ENCODE measurements at places on chromosomes 3 and 15.

DNA sequence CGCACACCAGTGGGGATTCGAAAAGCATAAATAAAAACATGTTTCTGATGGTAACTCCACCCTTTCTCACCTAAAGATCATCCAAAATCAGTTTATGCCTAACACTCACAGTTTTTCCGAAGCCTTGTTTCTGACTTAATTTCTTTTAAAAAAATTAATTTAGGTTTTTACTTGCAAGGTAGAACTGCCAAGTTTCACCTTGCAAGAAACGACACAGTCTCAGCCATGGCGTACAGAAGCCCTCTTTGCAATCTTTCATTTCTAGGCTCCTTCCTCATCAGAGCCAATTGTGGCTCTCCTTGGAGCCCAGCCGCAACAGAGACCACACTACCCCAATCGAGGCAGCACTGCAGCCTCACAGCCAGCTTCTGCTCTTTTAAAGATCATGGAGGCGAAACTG is 31.0 kb upstream of the FEZF2 start:
- no peak for DNase-seq

GRCh38 chr15:40463886-40464545 is 6.8 kb upstream of the CHST14 start:
- DNase-seq, result no peak

DNA sequence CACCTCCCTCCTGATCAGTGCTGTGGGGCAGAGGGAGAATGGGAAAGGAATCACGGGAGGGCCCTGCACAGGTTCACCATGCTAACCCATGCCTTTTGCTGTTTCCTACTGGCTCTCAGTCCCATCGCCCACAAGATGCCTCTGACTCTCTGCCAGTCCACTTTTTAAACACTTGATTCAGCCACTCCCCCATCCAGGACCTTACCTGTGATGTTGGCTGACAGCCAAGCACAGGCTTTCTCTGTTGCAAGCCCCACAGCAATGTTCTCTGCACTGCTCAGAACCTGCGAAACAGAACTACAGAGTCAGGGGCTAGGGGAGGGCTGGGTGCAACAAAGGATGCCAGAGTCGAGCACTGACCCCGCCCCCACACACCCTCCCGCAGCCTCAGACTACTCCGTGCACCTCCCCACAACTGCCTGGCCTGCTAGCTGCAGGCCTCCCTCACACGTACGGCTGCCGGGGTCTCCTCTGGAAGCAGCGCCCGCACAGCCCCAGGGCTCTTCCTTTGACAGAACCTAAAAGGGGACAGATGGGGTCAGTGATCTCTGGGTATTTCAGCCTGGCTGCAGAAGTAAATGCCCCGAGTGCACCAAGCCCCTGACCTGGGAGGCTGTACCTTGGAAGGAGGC is 9.1 kb downstream of the CDAN1 start:
- no peak for DNase-seq

- DNase-seq, result no peak
Observed at GRCh38 chr15:88395872-88396781, 71.1 kb downstream of the MRPL46 start.

- no peak for DNase-seq
Observed at GRCh38 chr3:64176461-64176996, 48.7 kb downstream of the PRICKLE2 start.

DNA sequence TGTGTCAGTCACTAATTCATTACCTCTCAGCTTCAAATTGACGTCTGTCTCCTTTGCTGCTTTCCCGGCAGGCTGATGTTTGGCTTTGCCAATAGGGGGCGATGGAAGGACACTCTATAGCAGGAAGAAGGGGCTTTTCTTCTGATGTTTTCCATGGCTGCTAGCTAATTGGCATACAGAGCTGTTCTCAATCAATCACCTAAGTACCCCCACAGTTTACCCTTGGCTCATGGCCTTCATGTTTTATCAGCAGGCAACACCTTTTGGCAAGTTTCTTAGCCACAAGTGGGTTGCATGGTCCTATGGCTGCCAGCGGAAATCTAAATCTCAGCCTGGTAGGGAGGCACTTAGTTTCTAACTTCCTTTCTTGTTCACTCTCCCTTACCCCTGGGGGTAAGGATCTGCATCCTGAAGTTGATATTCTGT is 45.0 kb downstream of the ESYT3 start:
- DNase-seq, result no peak

GRCh38 chr3:14379843-14380242 is 22.6 kb upstream of the SLC6A6 start:
- DNase-seq, result no peak

- DNase-seq, result no peak
Observed at GRCh38 chr15:40437752-40438687, 2.7 kb upstream of the BAHD1 start.

DNA sequence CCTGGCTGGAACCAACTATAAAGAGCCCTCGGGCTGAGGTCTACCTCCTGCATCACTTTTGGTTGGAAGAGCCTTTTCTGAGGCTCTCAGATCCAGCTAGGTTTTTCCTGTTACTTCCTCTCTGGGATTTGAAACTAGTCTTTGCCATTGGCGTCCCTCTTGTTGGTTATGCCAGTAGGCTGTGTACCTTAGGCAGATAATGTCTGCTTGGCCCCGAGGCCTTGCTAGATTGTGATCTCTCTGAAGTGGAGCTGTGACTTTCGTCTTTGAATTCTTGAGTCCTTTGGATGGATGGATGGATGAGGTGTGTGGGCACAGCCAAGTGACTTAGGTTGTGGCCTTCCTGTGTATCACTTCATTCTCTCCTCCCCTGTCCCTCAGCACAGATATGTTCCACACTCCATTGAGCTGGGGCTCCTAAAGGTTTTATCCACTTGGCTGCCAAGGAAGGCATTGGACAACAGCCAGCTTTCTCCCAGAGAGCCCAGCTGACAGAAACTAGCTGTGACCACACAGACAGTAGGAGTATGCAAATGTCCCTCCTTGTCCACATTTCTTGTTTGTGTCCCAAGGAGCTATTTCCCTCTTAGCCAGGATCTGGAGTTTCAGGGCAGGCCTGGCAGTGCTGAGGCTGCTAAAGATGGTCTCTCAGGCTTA is 7.9 kb upstream of the DNAJC17 start:
- DNase-seq, result no peak

GRCh38 chr15:83318036-83318435 is 33.6 kb upstream of the BNC1 start:
- DNase-seq, result no peak

DNA sequence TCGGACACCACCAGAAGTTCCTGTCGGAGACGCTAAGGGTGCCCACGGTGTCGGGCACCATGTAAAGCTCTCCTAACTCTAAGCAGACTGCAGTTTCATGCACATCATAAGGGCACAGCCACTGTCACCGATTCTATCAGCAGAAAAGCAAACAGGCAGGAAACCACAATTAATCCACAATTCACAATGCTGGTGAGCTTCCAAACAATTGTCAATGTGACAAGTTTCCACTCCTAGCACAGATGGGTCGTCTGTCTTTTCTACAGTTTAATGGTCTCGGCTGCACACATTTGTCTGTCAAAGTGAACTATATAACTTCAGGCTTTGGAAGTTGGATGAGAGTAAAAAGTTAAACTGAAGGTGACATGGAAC is 8.8 kb upstream of the OCA2 start:
- DNase-seq, result no peak

- no peak for DNase-seq
Observed at GRCh38 chr15:79451361-79451999, 19.3 kb downstream of the MINAR1 start.

DNA sequence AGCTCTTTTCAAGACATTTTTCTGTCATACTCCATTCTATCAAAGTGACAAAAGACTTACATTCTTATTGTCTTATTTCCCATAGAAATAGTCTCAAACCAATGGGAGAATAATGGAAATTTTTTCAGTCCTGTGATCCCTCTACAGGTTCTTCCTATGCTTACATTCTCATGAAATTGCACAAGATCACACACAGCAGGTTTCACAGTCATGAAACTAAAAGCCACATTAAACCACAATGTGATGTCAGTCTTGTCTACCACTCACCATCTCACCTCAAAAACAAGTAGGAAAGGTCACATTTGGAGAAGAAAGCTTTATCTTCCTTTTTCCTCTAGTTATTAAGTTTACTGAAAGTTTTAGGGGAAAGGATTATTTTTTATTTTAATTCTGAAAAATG is 161.0 kb upstream of the RORA start:
- no peak for DNase-seq

DNA sequence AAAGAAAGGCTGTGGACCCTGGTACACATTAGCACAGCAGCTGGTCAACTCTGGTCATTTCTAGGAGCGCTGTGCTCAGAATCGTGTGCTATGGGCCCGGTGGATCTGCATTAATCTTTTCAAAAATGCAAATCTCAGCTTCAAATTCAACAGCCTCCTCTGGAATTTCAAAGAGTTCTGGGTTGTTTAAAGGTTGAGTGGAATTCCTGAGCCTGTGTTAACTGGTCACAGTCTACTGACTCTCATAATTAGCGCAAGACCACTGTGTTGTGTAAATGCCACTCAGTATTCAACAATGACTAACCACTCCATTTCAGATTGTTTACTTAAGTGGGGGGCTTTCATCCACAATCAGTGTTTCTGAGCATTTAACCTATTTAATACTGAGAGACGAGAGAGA is 2.7 kb upstream of the ARNT2 start:
- DNase-seq, result no peak

- no peak for DNase-seq
Observed at GRCh38 chr3:172356427-172356826, 91.8 kb downstream of the GHSR start.

- peak; percentile 48 for DNase-seq
Observed at GRCh38 chr3:12444582-12445471, 39.5 kb upstream of the TSEN2 start.

DNA sequence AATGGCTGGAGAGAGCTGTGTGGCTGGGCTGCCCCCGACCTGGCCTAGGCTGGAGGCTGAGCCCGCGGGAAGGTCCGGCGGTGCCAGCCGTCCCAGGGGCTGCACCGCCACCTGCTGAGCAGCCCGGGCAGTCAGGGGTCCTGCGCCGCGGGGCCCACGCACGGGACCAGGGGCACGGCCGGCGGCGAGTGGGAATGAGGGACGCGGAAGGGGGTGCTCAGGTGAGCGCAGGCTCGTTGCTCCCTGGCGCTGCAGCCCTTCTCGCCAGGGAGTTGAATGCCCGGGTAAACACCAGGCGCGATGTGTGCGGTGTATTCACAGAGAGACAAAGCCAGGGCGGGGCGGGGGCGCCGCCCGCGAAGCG is 666 bp upstream of the SEMA3F start:
- no peak for DNase-seq

- DNase-seq, result no peak
Observed at GRCh38 chr3:195257454-195258448, 13.2 kb downstream of the XXYLT1 start.

GRCh38 chr3:157522648-157523047 is 19.4 kb upstream of the VEPH1 start:
- no peak for DNase-seq

- no peak for DNase-seq
Observed at GRCh38 chr3:189629803-189630455, 1.3 kb upstream of the TP63 start.

- DNase-seq, result no peak
Observed at GRCh38 chr3:41088882-41089281, 110.4 kb upstream of the CTNNB1 start.

DNA sequence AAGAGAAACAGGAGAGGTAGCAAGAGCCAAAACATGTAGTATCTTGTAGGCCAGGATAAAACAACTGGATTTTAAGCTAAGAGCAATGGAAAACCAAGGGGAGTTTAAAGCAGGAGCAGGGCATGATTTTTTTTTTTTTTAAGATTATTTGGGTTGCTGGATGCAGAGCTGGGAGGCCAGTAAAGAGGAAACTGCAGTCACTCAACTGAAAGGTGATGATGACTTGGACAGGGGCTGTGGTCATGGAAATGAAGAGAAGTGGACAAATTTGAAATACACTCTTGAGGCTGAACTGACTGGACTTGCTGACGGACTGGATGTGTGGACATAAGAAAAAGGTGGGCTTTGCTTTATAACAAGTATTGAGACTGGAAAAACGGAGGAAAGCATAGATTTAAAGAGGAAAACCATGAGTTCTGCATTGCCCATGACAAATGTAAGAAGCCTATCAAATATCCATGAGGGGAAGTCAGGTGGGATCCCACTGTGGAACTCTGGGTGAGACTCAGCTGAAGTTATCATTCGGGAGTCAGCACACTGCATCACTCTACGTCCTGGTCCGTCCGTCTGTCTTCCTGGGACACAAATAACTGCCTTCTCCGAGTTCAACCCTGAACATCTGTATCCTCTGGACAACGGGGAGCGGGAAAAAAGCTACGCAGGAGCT is 688 bp downstream of the XPC start:
- DNase-seq, result no peak

GRCh38 chr3:153274561-153274960 is 112.5 kb downstream of the RAP2B start:
- no peak for DNase-seq

GRCh38 chr3:29503958-29504357 is 223.1 kb downstream of the RBMS3 start:
- DNase-seq, result peak; percentile 46

- DNase-seq, result no peak
Observed at GRCh38 chr15:68601206-68602197, 22.7 kb downstream of the CORO2B start.

- no peak for DNase-seq
Observed at GRCh38 chr15:77076323-77076915, 5.5 kb upstream of the TSPAN3 start.

GRCh38 chr15:93417631-93418030 is 328.6 kb upstream of the RGMA start:
- no peak for DNase-seq

GRCh38 chr3:36575241-36575640 is 189.1 kb downstream of the DCLK3 start:
- no peak for DNase-seq

DNA sequence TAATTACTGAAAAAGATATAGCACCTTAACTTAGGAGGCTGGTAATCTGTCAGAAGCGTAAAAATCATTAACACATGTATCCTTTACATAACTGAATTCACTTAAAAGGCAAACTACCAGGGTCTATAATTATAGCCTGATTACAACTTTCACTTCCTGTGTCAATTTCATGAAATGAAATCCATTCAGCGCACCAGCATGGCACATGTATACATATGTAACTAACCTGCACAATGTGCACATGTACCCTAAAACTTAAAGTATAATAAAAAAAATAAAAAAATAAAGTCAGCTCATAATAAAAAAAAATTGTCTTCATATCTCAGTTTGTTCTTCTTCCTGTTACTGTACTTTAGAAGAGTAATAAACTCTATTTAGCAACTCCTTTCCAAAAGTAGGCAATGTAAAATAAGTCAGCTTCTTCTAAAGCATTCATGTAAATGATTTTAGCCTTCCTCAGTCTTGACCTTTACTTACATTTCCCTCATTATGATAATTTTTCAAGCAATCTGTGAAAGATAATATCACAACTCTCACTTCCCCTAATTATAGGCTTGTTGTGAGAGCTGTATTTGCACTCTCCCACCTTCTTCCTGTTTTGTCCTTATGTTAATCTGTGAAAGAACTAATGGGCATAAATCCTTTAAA is 50.1 kb downstream of the KBTBD8 start:
- no peak for DNase-seq

DNA sequence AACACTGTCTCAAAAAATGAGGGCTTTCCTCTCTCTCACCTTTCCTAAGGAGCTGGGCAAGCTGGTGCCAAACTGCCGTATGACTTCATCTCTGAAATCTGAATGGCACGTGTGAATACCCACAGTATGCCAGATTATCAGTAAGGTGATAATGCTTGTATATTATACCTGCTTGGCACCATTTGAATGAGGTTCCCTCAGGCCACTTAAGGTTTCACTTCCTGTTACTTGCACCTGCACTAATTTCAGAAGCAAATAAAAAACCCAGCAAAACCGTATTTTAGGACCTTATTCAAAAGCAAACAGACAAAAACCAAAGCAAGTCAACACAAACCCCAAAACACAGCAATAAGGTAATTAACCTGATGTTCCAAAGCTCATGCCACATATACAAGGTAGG is 19.7 kb downstream of the FOXP1 start:
- no peak for DNase-seq

All from suprapubic skin (tissue), 4 donors.